ENCODE measurements at places on chromosomes 2 and 18.

- no peak for DNase-seq
Measured at GRCh38 chr2:235027558-235028214, 75.9 kb downstream of the SH3BP4 start.

GRCh38 chr2:145221032-145221431 is 701.1 kb upstream of the ZEB2 start:
- DNase-seq, result no peak

GRCh38 chr2:152468899-152469692 is 134.1 kb downstream of the FMNL2 start:
- no peak for DNase-seq

DNA sequence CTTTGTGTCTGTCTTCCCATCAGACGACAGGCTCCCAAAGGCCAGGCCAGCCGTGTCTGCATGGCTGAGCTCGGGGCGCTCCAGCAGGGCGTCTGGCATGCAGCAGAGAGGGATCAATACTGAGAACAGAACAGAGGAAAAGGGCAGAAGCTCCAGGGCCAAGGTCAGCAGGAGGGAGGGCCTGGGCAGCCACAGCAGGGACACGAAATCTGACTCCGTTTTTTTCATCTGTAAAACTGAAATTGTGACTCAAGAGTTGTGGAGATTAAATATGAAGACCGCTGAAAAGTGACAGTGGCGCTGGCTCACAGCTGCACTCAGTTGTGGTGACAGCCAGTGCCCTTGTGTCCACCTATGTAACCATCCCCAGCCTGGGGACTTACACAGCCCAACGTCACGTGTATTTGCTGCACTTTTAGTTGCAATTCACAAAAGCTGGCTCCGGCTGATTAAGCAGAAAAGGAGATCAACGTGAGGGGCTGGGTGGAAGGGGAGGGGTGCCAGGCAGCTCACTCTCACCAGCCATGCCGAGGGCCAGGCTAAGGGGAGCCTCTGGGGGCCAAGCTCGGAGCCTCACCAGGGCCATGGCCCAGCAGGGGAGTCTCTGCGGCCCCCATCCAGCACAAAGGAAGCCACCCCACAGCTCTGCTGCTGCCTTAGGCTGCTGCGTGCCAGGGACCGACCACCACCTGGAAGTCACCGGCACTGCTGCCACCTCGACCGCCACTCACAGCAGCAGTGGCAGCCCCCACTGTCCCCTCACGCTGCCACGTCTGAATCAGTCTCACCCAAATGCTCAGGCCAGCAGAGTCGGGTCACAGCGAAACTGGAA is 74.7 kb downstream of the EIPR1 start:
- no peak for DNase-seq

DNA sequence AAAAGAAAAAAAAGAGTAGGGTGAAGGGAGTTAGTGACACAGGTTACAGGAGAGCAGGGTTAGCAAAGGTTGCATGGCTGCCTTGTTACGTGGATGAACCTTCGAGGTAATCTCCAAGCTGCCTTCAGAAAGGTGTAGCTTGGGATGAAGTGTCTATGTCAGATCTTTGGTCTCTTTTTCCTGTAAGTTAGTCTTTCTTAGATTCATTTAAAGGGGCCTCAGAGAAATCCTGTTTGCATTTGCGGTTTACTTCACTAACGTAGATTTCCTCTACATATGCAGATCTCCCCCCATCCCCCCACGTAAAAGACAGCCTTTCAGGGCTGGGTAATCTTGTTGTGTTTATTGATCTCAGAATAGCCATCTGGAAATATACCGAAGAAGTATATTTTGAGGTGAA is 83.7 kb downstream of the MTA3 start:
- DNase-seq, result no peak

DNA sequence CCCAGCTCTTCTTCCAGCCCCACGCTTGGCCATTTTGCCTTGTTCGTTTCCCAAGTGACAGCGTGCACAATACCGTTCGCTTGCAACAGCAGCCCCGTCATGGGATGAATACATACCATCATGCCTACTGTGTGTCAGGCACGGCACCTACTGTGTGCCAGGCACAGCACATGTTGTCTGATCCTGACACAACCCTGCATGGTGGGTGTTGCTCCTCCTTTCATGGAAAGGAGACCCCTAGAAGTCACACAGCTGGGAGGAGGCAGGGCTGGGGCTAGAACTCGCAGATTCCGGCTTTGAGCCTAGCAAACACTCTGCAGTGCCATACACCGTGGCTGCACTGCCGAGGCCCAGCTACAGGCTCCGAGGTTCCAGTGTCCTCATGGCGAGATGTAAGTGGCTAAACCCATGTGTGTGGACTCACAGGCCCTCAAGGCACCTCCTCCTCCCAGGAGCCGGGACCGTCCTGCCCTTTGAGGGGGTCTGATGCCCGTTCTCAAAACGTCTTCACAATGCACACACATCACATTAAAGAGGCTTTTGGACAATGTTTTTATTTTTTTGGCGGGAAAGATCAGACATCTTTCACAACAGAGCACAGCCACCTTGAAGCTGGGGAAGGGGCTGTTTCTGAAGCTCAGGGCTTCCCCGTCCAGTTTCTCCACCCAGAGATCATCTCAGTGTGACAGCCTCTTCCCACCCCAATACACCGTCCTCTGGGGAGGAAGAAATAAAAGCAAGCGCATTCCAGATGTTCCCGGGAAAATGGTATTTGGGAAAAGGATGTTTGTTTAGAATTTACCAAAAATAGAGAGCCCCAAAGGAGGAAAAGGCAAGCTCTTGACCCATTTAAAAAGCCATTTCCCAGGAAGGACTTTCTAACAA is 64.9 kb downstream of the HS1BP3 start:
- no peak for DNase-seq

GRCh38 chr2:202114291-202114690 is 41.2 kb downstream of the KIAA2012 start:
- DNase-seq, result no peak

GRCh38 chr2:127462461-127462860 is 44.2 kb downstream of the PROC start:
- no peak for DNase-seq

DNA sequence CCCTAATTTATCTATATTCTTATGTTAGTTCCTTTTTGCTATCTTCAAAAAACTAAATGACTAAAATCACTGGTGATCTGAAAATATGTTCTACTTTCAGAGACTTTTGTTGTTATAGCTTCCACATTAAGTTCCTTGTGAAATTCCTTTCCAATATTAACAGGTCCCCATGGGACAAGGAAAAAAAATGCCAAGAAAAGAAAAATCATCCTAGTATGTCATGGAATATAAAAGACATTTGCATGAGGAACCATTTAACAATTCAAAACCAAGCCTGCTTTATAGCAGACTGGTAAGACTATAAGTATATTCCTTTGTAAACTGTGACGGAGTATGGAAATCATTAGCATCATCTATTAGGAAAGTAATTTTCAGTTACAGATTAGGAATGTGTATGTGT is 48.1 kb downstream of the COBLL1 start:
- no peak for DNase-seq

DNA sequence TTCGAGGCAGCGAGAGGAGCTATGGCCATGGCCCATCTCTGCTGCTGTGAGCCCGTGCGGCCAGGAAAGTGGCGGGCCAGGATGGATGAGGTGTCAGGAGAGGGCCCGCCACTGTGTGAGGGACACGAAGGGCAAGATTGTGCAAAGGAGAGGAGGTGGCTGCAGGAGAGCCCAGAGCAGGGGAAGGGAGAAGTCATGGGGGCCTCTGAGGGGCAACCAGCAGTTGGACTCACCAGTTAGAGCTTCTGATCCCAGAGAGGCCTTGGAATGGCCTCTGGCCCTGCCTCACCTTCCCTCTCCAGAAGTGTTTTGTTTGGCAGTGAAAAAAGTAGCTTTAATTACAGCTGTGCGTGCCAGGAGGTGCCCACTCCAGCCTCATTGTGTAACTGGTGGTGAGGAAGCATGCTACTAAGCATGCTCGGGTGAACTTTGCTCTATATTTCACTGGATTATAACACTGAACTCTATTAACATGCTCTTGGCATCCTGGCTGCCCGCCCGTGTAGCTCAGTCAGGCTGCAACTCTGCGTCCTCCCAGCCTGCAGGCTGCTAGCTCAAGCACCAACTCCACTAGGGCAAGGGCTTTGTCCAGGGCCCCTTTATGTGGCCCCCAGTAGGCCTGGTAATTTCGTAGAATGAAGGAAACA is 34.2 kb downstream of the IMPA2 start:
- no peak for DNase-seq

- DNase-seq, result no peak
Measured at GRCh38 chr2:159769147-159769546, 28.9 kb downstream of the CD302 start.

- DNase-seq, result no peak
Measured at GRCh38 chr2:85470850-85471800, 52.6 kb downstream of the SH2D6 start.

DNA sequence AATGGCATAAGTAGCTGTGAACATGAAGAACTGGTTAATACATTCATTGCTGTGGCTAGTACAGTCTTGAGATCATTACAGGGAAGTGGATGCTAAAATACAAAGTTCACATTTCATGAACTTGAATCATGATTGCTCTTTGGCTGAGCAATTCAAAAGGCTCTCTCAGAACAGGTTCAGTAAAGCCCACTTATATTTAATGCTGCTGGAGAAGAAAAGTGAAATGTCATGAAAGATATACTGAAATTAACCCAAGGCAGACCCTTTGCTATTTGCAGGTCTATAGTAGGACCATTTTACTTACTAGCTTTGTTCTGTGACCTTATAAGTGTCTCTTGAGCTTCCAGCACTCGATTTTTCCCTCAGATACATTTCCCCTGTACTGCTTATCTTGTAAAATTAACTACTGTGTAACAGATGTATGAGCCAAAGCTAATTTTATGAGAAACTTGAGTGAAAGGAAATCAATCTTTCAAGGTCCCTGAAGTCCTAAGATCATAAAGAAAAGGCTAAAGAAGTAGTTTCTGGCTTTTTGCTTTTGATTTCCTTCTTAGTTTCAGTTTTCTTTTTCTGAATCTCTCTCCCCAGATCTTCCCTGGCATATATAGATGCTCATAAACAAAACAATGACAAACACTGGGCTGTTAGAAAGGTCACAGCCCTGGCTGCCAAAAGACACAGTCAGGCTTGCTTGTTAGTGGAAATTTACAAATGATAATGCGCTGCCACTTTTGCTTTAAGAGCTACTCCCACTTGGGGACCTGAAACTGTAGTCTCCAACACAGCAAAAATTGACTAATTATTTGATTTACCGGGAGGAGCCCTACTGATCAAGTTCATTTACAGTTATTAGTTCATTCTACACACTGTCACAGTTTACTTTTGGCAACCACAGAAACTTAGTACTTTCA is 132.7 kb upstream of the XPO1 start:
- peak; percentile 6 for DNase-seq

- no peak for DNase-seq
Measured at GRCh38 chr2:75558786-75559679, 1.7 kb downstream of the EVA1A start.

DNA sequence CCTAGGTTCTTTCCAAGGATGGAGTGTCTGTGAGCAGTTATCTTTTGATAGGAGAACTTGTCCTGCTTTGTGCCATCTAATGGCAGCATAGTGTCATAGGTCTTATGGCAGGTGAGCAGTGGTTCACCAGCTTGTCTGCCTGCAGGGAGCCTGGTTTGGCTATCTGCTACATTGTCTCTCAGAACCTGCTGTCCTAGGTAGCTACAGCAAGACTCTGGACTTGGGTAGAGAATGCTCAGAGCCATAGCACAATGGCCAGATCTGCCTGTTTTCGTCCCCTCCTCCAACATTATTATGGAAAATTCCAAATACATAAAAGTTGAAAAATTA is 28.3 kb downstream of the AGFG1 start:
- DNase-seq, result no peak

DNA sequence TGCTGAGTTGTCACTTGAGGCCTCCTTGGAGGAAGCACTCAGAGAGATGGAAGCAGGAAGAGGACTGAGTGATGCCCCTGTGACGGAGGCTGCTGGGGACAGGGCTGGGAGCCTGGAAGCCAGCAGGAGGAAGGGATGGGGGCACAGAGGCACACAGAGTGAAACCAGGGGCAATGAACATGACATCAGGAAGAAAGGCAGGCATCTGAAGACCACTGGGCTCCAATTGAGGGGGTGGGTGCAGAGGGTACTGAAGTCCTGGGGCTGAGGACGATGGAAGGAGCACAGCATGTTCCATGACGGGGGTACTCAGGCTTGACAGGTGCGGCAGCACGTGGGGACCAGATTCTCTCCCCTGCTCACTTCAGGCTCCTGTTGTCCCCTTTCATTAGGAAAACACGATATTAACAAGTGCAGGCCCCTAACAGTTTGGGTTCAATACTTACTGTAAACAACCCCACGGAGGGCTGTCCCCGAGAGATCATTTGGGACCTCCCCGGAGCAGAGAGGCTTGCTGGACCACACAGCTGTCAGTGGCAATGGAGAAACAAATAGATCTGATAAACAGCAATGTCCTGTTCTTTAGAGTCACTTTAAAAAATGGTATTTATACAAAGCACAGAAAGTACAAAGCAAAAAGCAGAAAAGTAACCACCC is 8.7 kb downstream of the INPP5D start:
- no peak for DNase-seq

DNA sequence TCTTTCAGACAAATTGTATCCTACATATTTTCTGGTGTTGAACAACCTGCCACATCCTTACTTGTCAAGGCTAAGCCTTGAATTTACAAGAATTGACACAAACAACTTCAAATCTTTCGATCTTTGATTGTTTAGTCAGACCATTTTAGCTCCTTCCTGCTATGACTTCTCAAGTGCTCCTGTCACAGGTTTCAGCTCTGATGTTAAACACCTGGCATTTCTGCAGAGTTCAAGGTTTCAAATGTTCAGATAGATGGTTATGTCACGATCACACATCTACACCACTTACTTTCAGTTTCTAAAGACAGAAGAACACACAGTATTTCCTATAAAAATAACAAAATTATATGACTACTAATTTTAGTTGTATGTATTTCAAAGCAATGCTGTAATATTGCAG is 84.0 kb downstream of the RND3 start:
- DNase-seq, result no peak

- no peak for DNase-seq
Measured at GRCh38 chr18:22094358-22094734, 75.0 kb upstream of the GATA6 start.

DNA sequence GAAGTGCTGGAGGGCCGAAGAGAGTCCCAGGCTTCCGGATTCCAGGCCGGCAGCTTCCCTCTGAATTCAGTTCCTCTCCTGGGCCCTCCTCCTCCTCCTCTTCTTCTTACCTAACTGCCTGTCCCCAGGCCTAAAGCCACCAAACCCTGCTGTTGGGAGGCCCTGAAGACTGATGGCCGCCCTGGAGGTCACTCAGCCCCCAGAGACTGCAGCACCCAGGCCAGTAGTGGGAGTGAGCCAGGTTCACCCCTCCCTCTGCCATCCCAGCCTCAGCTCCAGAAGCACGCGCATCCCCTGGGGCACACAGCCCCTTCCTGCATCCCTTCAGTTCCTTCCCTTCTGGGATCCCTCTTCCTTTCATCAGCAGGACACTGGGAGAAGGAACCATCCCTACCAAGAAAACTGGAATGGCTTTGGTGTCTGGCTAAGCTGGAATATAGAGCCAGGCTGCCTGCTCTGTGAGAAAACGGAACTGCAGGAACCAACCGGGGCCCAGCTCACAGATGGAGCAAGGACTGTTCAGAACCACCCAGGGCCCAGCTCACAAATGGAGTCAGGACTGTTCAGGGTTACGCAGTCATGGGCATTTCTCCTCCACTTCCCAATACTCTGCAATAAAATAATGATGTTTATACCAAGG is 127.4 kb downstream of the NDUFA10 start:
- no peak for DNase-seq

GRCh38 chr2:213561759-213562158 is 277.5 kb downstream of the SPAG16 start:
- DNase-seq, result no peak
